Occipital lobe (tissue), 3 donors: ENCODE measurements at places on chromosomes 3 and 15. TPM values are rescaled to one million over a fixed set of nuclear protein-coding genes. Genes with fewer than 3 reads are reported as not detected.

DNA sequence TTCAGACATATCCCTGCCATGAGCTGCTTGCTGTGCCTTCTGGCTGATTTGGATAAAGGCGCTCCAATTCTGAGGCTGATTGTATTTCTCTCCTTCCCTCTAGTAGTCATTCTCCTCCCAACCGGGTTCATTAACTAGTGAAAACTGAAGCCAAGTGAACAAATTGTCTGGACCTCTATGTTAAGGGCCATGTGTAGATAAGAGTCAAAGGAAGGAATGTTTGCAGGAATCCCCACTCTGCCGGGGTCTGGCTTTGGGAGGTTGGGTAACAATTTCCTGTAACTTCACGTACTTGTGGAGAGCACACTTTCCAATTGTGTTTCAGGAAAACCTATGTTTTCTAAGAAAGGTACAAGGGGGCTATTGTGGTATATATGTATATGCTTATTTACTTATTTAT is 38.2 kb upstream of the SUCLG2 start:
- DNase-seq = no peak

GRCh38 chr15:31487811-31488436 is 161.3 kb downstream of the KLF13 start:
- DNase-seq = no peak

DNA sequence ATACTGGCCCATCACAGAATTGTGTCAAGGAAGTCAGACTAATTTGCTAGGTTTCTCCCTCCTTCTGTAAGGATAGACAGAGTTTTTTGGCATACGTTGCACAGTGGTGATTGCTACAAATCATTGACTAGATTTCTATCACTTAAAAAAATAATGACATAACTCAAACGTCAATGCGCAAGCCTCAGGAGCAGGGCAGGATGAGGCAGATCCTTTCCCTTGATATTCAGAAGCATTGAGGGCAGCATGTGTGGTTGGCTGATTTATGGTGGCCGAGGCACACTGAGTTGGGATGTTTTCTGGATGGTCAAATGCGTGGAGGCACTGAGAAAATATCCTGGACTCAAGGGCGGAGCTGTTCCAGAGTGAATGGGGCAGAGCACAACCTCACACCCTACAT is 14.4 kb downstream of the THSD4 start:
- DNase-seq = no peak

DNA sequence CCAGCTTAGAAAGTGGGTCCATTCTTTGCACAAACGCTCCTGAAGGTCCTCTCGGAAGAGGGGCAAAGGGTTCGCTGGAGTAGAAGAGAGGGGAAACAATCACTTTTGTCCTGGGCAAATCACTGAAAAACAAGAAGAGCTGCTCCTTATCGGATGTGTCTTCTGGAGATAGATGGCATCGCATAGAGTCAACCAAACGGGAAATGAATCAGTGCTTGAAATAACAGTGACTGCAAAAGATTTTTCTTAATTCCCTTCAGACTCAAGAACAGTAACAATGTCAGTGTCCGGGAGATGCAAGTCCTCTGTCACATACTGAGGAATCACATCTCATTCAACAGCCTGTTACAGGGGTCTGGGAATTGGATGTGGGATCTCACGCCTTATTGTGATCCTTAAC is 78.8 kb upstream of the PCSK6 start:
- DNase-seq = no peak

DNA sequence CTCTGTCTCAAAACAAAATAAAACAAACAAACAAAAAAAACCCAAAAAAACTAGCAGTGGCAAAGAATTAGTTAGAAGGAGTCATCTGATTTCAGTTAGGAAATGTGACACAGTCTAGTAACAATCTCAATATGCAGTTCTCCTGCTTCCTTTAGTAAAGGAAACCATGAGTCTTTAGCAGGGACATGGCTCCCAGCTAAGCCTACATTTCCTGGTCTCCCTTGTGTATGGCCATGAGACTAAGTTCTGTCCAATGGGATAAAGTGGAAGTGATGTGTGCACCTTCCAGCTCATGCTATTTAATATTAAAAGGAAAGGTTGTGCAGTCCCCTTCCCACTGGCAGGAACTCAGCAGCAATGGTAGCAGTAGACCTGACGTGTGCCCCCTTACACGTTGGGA is 74.6 kb downstream of the GREM1 start:
- no peak for DNase-seq

Gene EPHA3
- total RNA-seq = 349 TPM

Gene UROC1
- total RNA-seq = not detected

DNA sequence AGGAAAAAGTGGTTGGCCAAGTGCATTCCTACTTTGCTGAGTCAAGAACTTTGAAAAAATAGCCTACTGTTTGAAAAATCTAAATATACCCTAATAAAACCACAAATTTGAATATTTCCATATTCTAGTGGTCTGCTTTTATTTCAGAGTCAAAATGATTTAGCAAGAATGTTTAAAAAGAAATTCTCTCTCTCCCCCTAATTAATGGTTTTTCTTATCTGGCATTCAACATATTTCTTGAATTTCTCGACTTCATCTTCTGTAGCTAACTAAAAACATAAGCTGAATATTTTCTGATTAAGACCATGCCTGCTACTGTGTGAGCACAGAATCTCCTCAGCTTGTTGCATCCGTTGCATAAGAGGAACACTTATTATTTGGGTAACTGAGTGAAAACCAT is 563.5 kb upstream of the TBL1XR1 start:
- DNase-seq = no peak

DNA sequence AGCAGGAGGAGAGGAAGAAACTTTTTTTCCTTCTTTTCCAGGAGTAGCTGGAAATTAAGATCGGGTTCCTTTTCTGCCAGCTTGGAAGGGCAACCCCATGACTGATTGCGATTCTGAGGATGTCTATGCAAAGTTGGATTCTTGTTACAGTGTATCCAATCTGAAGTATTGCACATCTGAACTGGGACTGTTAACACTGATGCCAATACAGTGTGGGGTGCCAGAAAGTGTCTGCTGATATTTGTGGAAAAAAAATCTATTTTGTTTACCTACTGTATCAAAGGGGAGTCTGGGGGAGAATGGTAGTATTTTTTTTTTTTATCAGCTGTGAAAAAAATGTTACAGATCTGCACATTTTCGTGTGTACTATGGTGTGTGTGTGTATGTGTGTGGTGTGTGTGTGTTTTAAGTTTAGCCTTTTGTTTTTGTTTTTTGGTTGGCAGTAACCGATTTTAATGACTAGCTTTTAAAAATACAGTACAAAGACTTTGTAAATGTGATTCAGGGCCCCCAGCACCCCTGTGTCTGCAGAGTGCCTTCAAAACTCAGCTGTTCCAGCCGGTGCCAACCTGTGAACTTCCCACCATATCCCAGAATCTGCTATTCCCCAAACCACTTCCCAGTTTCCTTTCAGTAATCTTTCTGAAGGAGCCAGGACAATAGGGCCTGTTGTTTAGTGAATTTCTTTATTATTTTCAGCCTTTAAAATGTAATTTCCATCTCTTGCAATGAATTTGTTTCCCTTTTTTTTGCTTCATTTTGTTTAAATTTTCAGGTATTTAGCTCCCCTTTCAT is 1.9 kb downstream of the RAP2B start:
- DNase-seq = no peak

DNA sequence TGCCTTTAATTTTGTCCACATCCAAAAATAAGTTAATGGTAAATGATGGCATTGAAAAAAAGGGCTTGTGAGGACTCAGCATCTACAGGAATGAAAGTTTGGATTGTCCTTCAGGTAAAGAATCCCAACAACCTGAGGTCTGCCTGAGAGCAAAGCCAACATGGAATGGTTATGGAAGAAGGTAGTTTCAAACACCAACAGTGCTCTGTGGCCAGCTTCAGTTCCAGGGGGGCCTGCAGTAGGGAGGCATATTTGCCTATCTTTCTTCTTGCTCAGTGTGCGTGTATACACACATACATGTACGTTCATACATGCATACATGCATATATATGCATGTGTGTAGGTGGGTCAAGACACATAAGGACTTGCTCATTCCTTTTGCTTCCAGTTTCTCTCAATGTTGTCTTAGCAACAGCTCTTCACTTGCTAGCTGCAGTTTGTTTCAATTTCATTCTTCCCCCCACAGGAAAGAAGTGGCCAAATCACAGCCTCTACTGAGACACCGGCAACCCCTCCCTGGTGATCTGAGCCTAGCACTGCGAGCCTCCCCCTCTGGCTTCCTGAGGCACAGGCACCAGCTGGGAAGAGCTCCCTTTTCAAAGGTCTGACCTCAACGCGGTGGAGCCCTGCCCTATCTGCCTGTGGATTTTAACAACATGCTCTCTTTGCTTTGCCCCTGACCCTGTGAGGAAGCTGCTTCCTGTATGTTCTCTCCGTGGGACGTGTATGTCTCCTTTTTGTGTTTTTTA is 146.2 kb downstream of the KLF13 start:
- DNase-seq = no peak

DNA sequence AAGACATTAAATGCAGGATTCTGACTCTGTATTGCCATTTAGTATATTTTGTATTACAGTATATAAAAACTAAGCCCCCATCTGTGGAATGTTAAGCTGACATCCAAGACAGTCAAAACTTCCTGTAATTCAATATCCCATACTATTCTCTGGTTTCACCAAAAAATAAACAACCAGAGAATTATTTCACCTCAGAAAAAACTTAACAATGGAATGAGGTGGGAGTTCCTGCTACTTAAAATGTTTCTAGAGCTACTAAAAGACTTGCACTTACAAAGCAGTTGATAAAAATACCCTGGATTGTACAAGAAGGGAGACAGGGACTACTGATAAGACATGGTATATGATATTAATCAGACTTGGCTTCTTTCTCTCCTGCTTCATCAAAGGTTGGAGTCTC is 8.3 kb downstream of the ARL13B start:
- no peak for DNase-seq

Gene MITF
- total RNA-seq = 2.7 TPM

GRCh38 chr3:135456108-135456790 is 509.3 kb upstream of the PPP2R3A start:
- no peak for DNase-seq

DNA sequence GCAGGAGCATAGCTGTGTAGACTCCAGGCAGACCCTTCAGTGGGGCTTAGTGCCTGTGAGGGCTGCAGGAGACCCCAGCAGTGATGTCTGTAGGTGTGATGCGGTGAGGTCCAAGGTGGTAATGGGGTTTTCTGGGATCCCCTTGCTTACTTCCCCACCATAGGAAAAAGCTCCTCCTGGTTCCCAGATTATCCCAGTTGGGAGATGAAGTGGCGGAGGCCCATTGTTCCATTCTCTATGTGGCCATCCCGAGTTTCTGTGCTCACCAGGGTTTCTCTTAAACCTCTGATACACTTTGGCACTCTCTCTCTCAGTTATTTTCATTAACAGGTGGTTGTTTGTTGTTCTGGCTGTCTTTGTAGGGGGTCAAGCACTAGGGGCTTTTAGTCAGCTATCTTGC is 146.7 kb upstream of the IGF1R start:
- no peak for DNase-seq

DNA sequence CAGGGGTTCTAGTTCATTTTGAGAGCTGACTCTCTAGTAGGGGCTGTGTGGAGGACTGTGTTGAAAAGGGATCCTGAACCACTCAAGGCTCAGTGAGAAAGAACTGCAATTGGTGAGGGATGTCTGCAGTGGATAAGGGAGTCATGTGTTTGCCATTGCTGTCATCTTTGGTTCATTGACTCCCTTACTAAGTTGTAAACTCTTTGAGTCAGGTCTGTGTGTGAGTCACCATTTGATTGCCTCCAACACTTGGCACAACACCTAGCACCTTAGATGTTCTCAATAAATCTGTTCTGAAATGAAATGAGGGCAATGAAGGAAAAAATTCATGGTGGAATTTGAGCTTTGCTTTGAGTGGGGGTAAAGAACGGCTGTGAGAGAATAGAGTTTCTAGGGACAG is 51.7 kb downstream of the PLS1 start:
- DNase-seq = no peak

- DNase-seq = no peak
Observed at GRCh38 chr3:13771496-13771895, 108.4 kb downstream of the WNT7A start.

DNA sequence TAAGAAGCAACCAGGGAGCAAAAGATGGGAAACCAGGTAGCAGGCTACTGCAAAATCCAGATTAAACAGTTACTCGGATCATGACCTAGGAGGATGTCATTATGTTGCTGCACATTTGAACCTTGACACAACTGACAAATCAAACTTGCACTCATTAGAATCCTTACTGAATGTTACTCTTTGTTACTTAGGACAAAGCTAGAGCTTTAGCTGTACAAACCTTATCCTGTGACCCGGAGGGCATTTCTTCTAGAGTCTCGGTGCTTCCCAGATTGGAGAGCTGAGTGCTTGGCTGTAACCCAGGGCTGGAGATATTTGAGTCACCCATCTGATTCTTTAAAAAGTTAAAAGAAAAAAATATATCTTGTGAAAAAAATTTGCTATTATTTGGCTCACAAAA is 43.4 kb downstream of the DCP1A start:
- DNase-seq = no peak

DNA sequence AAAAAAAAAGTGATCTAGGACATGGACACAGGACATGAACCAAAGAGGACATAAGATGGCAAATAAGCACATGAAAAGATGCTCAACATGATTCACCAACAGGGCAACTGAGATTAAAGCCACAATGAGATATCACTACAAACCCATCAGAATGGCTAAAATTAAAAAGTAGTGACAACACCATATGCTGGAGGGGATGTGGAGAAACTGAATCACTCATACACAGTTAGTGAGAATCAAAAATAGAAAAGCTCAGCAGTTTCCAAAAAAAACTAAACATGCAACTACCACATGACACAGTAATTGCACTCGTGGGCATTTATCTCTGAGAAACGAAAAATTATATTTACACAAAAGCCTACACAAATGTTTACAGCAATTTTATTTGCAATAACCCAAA is 27.9 kb upstream of the ACKR4 start:
- DNase-seq = no peak

GRCh38 chr15:42848846-42849245 is 71.7 kb downstream of the TTBK2 start:
- DNase-seq = no peak

DNA sequence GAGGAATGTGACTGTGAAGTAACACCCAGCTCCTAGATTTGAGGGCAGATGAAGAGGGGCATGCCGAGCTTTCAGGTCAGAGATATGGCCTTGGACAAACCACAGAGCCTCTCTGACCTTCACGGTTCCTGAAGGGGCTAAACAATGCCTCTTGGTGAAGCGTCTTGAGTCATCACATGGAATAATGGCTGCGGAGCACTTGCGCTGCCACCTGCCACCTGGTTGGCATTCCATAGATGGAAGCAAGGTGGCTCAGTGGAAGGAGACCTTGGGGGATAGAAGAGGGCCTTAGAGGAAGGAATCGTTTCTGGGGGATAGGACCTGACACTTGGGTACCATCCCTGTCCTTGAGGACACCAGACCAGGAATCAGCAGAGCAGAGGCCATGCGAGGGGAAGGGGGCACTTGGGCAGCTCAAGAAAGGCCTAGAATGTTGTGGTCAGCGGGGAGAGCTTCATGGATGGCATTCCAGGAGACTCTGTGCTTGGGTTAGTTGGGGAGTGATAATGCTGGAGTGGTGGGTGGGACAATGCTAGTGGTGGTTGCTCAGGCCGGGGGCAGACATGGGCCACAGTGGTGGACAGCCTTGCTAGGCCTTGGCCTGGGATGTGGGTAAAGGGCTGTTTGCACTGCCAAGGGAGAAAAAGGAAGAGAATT is 12.6 kb downstream of the MRAS start:
- no peak for DNase-seq

- DNase-seq = no peak
Observed at GRCh38 chr15:69685512-69686452, 233.2 kb downstream of the RPLP1 start.
